ENCODE measurements at places on chromosomes 3 and 15.

- no peak for DNase-seq
Measured at GRCh38 chr3:166634091-166634746, 745.9 kb downstream of the ZBBX start.

GRCh38 chr3:112132975-112133448 is at the start of gene GCSAM:
Gene GCSAM, minus strand, starts transcription at chr3:112133248. Its CDS starts 128 bp downstream, at chr3:112133120.
- DNase-seq = no peak

GRCh38 chr3:30418443-30418842 is 188.0 kb upstream of the TGFBR2 start:
- no peak for DNase-seq

- no peak for DNase-seq
Measured at GRCh38 chr3:186413615-186414415, 51.8 kb upstream of the DGKG start.

GRCh38 chr3:105674437-105675065 is 194.3 kb downstream of the CBLB start:
- DNase-seq = no peak
